ENCODE measurements at places on chromosomes 1 and 21. TPM values are rescaled to one million over a fixed set of nuclear protein-coding genes. Genes with fewer than 3 reads are reported as not detected.

The A3GALT2 gene
- not detected for total RNA-seq

The CYP4A11 gene
- total RNA-seq = not detected

The MR1 gene
- 4.6 TPM for total RNA-seq

The PITHD1 gene
- total RNA-seq = 33.7 TPM

The LCE1F gene
- total RNA-seq = not detected

The OR2T35 gene
- total RNA-seq = not detected

The FABP3 gene
- 3,048 TPM for total RNA-seq

The GUCA2A gene
- total RNA-seq = not detected

The ADGRL4 gene
- total RNA-seq = 23.5 TPM

The RBP7 gene
- 7.4 TPM for total RNA-seq

The NPR1 gene
- total RNA-seq = 14.9 TPM

The IQCC gene
- 0.78 TPM for total RNA-seq

The TOE1 gene
- total RNA-seq = 3.5 TPM

The PRDX6 gene
- total RNA-seq = 254 TPM

The IRF6 gene
- total RNA-seq = 34.0 TPM

The OR10Z1 gene
- not detected for total RNA-seq

The SLAMF6 gene
- total RNA-seq = 0.13 TPM

The EFNA1 gene
- 30.2 TPM for total RNA-seq

The TMPRSS2 gene
- total RNA-seq = not detected

The SLC22A15 gene
- total RNA-seq = 9.8 TPM

The PALMD gene
- total RNA-seq = 67.0 TPM

The ADORA1 gene
- total RNA-seq = 12.1 TPM

The SELP gene
- total RNA-seq = 10.6 TPM

The ADGRB2 gene
- 7.7 TPM for total RNA-seq

The NKAIN1 gene
- total RNA-seq = 0.11 TPM

The METTL25B gene
- total RNA-seq = 14.7 TPM

The GBP3 gene
- total RNA-seq = 6.6 TPM

The USH2A gene
- total RNA-seq = 3.6 TPM

The ADAM30 gene
- total RNA-seq = 0.11 TPM

The AJAP1 gene
- 0.11 TPM for total RNA-seq

The NBPF10 gene
- 0.92 TPM for total RNA-seq

The RGS4 gene
- total RNA-seq = 10.7 TPM

The RNF2 gene
- 17.2 TPM for total RNA-seq

The PLA2G2A gene
- total RNA-seq = 59.6 TPM

The KCTD3 gene
- total RNA-seq = 15.7 TPM

The SLC35F3 gene
- not detected for total RNA-seq

The RGS8 gene
- not detected for total RNA-seq

The MPL gene
- total RNA-seq = 1.6 TPM

The LCE2B gene
- total RNA-seq = not detected

The HAO2 gene
- total RNA-seq = not detected

The MYOC gene
- total RNA-seq = 21.0 TPM

The NMNAT2 gene
- 1.9 TPM for total RNA-seq

The RXRG gene
- total RNA-seq = 5.1 TPM

The FLG2 gene
- not detected for total RNA-seq

The CLCA1 gene
- not detected for total RNA-seq

The ASPM gene
- 0.57 TPM for total RNA-seq

The FNBP1L gene
- 13.5 TPM for total RNA-seq

The PROK1 gene
- 0.46 TPM for total RNA-seq

The PPP1R12B gene
- 428 TPM for total RNA-seq

The NBPF4 gene
- not detected for total RNA-seq

The TRPM2 gene
- total RNA-seq = 1.2 TPM
